ENCODE measurements at places on chromosomes 6 and 20.

DNA sequence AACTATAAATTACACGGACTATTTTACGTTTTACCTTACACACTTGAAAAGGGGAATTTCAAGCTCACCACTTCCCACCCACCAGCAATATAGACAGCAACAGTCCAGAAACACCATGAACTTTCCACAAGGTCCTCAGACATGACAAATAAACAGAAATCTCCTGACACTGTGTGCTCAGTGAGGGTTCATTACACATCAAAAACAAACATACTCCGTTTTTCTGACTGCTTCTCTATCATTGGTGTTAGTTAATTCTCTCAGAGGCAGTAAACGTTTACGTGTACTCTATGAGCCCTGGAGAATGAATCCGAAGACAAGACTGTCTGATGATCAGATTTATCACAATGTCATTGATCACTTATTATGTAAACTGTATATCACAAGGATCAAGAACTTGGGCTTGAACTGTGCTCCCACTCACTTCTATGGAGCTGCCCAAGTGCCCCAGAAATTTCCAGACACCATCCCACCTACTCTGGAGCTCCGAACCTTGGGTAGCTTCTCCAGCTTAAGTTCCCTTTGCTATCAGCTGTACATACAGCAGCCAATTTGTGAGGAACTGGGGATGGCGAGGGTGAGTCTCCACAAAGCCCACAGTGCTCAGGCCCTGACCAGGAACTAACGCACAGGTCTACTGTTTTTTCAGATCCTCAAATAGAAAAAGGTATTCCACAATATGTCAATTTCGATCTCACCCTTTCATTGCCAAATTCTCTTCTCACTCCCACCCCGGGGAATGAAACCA is 86.0 kb downstream of the ALDH8A1 start:
- DNase-seq: no peak

GRCh38 chr6:142387997-142388815 is 86.4 kb downstream of the ADGRG6 start:
- peak; percentile 21 for DNase-seq

- no peak for DNase-seq
Measured at GRCh38 chr20:41443691-41444090, 77.1 kb upstream of the EMILIN3 start.

DNA sequence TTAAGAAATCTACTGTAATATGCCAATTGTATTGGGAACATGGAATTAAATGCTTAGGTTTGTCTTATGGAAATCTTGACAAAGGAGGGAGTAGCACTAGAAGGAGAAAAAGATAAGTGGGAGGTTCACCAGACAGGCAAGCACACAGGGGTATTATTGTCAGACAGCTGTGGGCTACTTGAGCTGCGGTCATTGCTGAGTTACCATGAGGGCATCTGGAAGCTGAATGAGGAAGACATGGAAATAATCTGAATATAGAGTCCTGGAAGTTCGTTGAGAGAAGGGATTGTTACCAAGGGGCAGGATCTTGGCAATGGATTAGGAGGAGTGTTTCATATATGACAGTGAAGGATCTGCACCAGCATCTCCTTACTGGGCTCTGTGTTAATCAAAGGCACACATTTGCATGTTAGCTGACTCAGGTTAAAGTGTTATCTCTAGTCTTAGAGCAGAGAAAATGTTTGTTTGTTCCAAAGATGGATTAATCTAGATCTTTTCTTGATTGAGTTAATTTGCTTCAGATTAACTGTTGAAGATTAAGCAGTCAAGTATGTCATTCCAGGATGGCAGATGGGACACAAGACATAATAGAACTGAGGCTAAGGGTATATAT is 53.0 kb upstream of the SUPT3H start:
- no peak for DNase-seq

DNA sequence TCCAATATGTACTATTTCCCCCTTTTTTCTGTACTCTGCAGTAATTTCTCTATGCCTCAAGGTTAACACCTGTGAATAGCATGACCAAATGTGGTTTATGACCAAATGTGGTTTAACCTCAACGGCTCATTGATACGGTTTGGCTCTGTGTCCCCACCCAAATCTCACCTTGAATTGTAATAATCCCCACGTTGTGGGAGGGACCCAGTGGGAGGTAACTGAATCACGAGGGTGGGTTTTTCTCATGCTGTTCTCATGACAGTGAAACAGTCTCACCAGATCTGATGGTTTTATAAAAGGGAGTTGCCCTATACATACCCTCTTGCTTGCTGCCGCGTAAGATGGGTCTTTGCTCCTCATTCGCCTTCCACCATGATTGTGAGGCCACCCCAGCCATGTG is 18.7 kb downstream of the DEK start:
- DNase-seq: peak; percentile 35

DNA sequence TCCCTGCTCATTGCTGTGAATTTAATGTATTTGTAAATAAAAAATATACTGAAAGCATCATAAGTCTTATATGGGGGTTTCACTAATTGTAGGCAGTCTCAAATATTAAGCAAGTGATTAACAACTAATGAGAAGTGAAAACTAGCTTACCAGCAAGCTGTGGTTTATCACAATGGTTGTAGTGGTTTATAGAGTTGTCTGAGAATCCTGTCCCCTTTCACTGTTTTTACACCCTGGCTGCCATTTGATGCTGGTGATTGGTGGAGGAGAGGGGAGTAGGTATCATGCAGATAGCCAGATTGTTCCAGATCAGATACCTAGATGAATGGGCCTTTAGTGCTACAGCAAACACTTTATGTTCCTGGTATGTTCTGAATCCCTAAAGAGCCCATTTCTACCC is 6.0 kb downstream of the MKKS start:
- DNase-seq: no peak

DNA sequence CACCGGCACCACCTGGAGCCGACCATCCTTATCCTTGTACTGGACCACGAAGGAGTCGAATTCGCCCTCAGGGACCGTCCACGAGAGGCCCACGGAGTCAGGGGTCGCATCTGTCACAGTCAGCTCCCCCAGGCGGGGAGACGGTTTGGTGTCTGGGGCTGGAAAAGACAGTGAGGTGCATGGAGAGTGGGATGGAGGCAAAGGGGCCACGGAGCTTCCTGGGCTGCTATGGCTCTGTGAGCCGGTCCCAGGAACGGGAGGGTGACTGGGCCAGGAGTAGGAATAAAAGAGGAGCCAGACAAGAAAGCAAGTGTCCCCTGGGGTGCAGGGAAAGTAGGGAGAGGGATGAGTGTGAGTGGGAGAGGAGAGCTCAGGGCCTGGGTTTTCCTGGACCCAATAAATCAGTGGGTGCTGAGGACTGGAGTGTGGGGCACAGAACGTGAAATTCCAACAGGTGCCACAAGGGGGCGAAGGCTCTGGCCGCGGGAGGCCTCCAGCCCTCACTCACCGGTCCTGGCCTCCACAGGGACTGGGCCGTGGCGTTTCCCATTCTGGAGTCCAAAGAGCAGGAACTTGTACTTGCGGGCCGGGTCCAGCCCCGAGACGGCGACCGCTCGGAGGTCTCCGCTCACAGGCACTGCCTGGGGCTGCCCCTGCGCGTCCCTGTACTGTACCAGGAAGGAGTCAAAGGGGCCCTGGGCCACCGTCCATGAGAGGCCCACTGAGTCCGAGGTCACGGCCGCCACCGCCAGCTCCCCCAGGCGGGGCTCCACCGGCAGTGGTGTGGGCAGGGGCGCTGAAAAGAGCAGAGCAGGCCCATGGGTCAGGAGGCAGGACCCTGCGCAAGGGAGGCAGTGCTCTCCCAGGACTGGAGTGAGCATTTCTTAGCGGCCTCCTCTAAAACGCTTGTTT is 9.9 kb downstream of the CYP21A2 start:
- DNase-seq: no peak

- DNase-seq: peak; percentile 48
Measured at GRCh38 chr6:166381733-166382499, 824 bp downstream of the MPC1 start.

GRCh38 chr6:112665114-112665513 is 318.0 kb downstream of the RFPL4B start:
- DNase-seq: no peak

GRCh38 chr20:52031563-52032303 is 159.8 kb downstream of the ZFP64 start:
- peak; percentile 27 for DNase-seq

DNA sequence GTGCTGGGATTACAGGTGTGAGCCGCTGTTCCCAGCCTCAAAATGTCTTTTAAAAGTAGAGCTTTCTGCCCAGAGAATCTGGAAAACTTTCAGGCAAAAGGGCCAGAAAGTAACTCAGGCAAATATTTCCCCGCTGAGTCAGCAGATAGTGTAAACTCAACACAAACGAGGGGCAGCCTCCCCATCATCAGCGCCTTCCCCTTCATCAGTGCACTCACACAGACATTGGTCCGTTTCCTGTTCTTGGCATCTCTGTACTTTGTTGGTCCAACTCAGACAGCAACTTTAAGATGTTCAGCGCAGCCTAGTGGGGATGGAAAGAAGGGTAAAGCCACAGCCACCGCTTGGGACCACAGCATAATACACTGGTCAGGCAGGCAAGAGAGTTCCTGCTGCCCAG is 69.5 kb downstream of the CSE1L start:
- DNase-seq: no peak
